RPMI8226 (cell line): ENCODE measurements at places on chromosomes 7 and 10.
A peak's percentile ranks its signal among the peaks of the same experiment; 100 is the strongest.

GRCh38 chr7:11427686-11428273 is 404.2 kb downstream of the THSD7A start:
- DNase-seq = peak; percentile 53

GRCh38 chr7:42064534-42064933 is 172.5 kb downstream of the GLI3 start:
- DNase-seq = no peak

DNA sequence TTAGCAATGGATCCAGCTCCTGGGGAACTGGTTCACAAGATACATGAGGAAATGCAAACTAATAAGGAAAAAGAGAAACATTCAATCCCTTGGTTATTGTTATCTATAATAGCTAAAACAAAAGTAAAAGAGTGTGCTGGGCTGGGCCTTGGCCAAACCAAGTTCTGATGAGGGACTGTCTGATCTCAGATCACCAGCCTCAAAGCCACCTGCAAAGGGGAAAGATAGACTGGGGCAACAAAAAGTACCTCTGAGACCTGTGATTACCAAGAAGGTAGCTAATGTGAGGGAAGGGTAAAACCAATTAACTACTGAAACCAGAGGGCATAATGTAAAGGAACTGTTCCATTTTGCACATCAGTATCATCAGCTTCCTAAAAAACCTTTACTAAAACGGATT is 51.2 kb downstream of the HTR7 start:
- DNase-seq = no peak

GRCh38 chr10:129854796-129855705 is 109.0 kb downstream of the EBF3 start:
- no peak for DNase-seq

DNA sequence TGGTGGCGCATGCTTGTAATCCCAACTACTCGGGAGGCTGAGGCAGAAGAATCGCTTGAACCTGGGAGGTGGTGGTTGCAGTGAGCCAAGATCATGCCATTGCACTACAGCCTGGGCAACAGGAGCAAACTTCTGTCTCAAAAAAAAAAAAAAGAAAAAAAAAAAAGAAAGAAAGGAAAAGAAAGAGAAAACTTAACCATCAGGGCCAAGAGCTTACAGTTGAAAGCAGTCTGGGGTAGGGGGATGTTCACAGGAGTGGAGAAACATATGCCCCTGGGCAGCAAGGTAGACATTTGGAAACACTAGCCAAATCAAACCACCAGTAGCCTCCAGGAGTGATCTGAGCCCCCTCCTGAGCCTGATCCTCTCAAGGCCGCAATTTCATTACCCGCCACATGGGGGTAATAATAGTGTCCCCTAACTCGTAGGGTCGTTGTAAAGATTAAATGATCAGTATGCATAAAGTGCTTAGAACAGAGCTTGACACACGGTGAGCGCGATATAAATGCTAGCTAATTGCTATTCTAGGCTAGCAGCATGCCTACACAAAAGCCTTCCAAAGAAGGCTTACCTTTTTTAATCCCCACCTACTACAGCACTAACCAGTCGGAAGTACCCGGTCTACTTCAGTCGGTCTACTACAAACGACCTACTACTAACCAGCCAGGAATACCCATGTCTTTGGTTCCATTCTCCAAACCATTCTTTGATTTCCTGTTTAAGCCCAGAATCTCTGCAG is 274.3 kb upstream of the NEBL start:
- no peak for DNase-seq

DNA sequence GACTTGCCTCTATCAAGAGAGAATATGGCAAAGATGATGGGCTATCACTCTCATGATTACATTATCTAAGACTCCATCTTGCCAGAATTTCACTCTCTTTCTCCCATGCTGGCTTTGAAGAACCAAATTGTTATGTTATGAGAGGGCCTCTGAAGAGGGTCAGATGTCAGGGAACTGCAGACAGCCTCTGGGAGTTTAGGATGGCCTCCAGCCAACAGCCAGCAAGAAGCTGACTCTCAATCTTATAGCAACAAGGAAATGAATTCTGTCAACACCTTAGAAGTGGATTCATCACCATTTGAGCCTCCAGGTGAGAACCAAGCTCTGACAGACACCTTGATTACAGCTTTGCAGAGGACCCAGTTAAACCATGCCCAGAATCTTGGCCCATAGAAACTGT is 33.6 kb downstream of the ZNF22 start:
- DNase-seq = no peak

- no peak for DNase-seq
Observed at GRCh38 chr7:123674399-123675180, 18.9 kb downstream of the LMOD2 start.

DNA sequence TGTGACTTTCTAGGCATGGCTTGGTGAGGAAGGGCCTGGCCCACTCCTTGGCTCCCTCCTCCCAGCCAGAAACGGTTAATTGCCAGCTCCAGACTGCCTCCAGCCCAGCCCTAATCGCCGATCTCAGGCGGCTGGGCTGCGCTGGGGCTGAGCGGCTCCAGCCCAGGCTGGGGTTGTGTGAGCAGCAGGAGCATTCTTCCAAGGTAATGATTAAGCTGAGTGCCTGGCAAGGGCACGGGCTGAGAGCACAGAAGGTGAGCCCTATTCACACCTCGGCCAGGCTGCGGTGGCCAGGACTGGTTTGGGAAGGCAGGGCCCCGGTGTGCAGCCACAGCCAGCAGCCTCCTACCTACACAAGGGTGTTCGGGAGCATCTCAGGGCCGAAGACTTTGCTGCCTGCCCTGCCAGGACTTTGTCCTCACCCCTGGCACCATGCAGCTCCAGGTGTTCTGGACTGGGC is at the start of gene TMEM72:
Gene TMEM72 (plus strand): TSS at position 257 of the 460 bp plus-strand sequence. CDS start 176 bp downstream, at position 433.
- DNase-seq = no peak

- no peak for DNase-seq
Observed at GRCh38 chr10:56745490-56745889, 384.4 kb upstream of the ZWINT start.

DNA sequence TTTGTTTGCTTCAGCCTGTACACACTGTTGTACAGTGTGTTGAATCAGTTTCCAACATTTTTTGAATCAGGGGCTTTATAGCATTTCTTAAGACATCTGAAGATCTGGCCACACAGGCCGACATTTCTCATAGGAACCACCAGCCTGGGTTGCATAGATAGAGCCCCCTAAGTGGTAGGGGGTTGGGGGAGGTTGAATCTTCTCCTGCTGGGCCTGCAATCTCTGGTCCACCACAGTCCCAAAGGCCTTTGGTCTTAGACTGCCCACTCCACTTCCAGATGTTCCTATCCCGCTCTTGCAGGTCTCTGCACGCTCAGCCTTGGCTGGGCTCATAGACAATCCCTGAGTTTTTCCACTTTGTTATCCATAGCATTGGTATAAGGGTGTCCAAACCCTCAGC is 75.4 kb upstream of the HABP2 start:
- DNase-seq = no peak

DNA sequence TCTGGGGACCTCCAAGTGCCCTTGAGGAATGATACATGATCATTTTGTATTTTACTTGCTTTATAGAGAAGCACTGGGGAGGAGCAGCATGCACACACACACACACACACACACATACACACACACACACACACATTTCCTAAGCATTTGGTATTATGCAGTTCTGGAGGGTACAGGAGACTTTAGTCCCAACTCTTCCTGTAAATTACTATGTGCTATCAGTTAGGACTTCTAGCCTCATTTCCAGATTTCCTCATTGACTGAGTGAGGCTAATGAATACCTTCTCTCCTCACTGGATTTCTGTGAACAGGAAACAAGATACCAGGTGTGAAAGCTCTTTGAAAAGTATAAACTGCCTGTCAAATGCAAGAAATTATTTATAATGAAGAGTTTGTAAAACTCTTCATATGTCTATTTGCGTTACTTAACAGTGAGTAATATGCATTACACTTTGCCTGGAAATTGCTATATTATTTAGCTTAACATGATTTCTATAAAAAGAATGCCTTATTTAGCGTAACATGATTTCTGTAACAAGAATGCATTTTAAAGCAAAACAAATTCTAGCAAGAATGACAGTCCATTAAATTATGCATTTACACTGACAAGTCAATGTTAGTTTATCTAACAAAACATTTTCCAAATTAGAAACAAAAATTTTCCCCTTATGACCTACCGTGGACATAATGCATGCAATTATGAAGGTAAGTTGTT is 34.2 kb downstream of the ACTA2 start:
- DNase-seq = no peak

DNA sequence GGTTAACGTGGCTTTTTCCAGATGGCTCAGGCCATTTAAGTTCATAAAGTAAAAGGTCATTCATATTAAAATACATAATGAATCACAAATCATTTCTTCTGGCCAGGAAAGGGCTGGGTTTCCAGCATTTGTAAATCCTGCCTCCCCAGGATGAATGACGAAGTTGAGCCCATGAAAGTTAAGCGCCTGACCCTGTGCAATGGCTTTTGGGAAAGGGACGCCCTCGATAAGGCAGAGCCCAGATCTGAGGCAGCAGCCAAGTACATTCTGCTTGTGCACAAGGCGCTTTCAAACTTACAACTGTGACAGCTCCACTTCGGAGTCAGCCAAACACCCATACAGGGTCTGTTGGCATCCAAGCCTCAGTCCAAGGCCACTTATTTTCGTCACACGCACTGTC is 2.8 kb downstream of the GIMAP6 start:
- DNase-seq = no peak

GRCh38 chr7:85771516-85771915 is 584.7 kb upstream of the SEMA3D start:
- no peak for DNase-seq

- DNase-seq = no peak
Observed at GRCh38 chr10:131829156-131829930, 71.5 kb upstream of the PPP2R2D start.

- DNase-seq = no peak
Observed at GRCh38 chr7:77766801-77767605, 31.2 kb downstream of the TMEM60 start.

DNA sequence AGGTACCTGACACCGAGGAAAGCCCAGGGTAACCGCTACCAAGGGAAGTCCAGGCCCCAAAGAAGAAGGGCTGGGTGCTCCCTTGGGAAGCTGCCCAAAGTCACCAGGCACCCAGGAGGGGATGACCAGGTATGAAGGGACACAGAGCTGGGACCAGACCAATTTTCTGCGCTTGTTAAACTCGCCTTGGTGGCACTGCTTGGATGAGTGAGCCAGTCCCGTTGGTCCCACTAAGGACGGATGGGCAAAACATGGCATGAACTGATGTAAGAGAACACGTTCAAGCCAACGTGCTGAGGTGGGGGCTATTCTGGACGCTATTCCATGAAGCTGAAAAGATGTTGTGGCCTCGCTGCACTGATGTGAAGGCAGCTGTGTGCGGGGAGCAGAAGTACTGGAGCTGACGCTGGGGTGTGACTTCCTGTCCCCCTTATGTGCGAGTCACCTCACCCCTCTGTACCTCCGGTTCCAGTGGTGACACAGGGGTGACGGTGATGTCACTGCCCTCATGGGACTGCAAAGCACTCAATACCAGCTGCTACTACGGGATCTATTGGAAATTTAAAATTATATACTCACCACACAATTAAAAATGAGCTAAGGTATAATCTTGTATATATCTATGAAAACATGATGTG is 73.6 kb downstream of the COBL start:
- no peak for DNase-seq

- DNase-seq = no peak
Observed at GRCh38 chr7:99557196-99557607, 1.2 kb upstream of the ZNF655 start.

- DNase-seq = peak; percentile 4
Observed at GRCh38 chr10:17585016-17585415, 32.2 kb downstream of the HACD1 start.

GRCh38 chr10:111972109-111972508 is 211.5 kb downstream of the GPAM start:
- no peak for DNase-seq

GRCh38 chr10:5508786-5509185 is 9.4 kb upstream of the CALML5 start:
- DNase-seq = no peak

DNA sequence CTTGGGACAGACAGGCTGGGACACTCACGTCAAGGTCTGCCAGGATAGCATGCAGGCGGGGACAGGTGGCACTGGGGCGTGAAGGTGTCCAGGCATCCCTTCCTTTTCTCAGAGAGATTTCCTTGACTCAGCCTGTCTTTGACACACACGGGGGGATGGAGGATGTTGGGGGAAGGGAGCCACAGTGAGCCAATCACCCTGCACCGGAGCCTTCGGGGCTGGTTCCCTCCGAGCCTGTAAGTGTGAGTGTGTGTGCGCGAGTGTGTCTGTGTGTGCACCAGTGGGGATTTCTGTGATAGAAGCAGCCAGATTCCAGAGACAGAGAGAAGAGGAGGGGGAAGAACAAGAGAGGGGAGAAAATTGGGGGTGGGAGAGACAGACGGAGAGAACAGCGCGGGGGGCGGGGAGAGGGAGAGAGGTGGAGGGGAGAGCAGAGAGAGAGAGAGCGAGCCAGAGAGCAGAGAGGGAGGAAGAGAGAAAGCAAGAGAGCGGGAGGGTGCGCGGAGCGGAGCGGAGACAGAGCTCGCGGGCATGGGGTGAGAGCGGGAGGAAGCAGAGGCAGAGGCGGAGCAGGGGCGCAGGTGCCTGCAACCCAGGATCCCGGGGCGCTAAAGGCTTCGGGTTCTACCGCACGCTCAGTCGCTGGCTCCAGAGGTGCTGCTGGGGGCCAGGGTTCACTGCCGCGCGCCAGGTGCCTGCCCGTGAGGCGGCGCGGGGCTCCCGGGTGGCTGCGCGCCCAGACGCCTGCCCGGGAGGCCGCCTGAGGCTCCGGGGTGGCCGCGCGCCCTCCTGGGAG is 466 bp upstream of the GPR26 start:
- no peak for DNase-seq

DNA sequence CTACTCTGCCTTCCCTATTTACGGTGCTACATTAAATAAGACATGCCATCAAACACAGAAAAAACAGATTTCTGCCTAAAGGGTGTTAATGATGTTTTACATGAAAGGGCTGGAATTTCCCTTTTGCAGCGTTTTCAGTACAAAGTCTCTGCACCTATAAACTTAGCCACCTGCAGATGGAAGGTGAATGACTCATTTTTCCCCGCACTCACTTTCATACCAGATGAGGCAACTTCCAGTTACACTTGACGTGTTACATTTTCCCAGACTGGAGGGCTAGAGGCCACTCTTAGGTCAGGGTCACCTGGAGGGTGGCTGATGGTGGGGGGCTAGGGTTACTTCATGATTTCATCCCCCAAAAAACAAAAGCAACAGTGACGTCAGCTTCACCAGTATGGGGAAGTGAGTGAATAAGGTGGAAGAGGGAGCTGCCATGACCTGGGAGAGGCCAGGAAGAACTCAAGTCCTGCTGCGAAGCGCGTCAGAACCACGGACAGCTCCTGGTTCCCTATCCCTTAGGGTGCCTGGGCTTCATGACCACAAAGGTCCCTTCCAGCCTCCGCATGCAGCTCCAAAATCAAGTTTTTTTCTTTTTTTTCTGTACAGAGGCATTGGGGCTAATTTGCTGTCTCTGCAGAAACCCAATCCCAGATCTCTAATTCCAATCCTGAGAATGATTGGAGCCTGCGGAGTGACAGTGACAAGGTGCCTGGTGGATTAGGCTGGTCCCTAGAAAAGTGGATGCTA is 94.0 kb downstream of the ADARB2 start:
- DNase-seq = peak; percentile 56

DNA sequence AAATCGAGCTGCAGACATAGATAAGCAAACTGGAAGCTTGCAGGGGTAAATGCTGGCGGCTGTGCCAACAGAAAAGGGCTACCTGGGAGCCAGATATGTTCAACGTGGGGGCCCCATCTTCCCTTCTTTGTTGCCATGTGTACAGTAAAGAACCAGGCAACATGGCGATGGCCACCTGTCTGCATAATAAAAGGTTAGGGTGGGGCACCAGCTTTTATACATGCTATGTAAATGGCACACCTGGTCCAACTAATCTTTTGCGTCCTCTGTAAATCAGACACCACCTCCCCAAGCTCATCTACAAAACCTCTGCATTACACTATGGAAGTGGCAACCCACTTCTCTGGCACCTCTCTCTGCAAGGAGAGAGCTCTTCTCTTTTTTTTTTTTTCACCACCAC is 13.9 kb downstream of the BUD31 start:
- DNase-seq = no peak
